Lung (tissue), 17 donors: ENCODE measurements at places on chromosomes 1 and 21.

- DNase-seq = no peak
Measured at GRCh38 chr1:85146972-85147359, 53.9 kb downstream of the SYDE2 start.

DNA sequence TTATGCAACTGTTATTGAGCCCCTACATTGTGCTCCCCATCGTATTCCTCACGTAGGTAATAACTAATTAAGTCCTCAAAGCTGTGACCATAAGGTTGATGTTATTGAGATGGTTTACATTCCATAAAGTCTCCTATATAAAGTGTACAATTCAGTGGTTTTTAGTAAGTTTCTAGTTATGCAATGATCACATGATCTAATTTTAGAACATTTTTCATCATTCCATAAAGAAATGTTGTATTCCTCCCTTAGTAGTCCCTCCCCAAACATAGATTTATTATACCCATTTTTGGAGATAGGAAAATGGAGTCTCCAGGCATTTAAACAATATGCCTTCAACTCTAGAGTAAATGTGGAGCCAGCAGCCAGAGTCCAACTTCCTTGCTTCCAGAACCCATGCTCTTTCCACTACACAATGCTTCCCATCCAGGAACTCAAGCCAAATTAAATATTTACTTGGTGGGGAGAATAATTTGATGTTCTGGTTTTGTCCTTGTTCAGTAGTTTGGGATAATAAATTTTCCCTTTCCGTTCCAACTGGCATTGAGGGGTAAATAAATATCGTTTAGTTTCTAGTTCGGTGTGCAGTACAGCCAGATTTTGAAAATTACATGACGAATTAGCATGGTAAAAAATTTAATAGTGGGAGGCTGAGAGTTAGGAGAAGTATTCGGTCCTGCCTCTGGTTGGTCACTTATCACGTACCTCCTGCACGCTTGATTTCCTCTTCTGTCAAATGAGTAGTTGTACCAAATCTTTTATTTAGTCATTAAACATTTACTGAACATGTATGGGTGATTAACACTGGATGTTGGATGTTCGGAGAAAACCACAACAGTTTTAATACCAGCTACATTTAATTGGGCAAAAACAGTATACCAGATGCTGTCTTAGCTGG lies 66.3 kb downstream of the CACHD1 start:
- no peak for DNase-seq

GRCh38 chr1:74767490-74767889 lies 34.5 kb downstream of the TYW3 start:
- DNase-seq = no peak

- no peak for DNase-seq
Measured at GRCh38 chr1:24300971-24301784, 18.0 kb upstream of the GRHL3 start.
